ENCODE measurements at places on chromosomes 4 and X. TPM values are rescaled to one million over a fixed set of nuclear protein-coding genes. Genes with fewer than 3 reads are reported as not detected.
A peak's percentile ranks its signal among the peaks of the same experiment; 100 is the strongest.

DNA sequence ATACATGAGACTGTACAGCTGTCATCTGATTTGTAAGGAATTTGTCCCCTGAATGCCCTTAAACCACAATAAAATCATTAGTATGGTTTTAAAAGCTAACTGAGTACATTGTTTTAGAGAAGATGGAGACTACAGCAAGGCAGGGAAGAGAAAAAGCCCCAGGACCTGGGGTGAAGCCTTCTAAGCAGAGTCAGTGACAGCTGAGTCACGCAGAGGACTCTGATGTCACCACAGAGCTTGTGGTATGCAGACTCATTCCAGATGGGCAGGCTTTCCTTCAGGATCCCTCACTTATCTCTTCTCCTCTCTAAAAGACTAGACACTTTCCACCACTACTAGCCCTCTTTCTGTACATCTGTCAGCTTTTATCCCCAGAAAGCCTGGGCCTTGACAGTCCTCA lies 97.1 kb upstream of the ATOH1 start:
- H3K27ac ChIP-seq: no peak overlapping the region
- peak; percentile 31 for DNase-seq
- H3K27me3 ChIP-seq: no peaks in the 10 kb centered on the region
- no peak overlapping the region for H3K4me3 ChIP-seq
- no peaks in the 10 kb centered on the region for H3K4me1 ChIP-seq
- no peaks in the 10 kb centered on the region for H3K36me3 ChIP-seq

- H3K4me3 ChIP-seq: no peak overlapping the region
- H3K4me1 ChIP-seq: no peaks in the 10 kb centered on the region
- H3K36me3 ChIP-seq: no peaks in the 10 kb centered on the region
- DNase-seq: no peak
- H3K27me3 ChIP-seq: no peaks in the 10 kb centered on the region
- no peak overlapping the region for H3K27ac ChIP-seq
These were observed 49.2 kb downstream of the ANAPC10 start for GRCh38 chr4:145048817-145049216.

- no peak overlapping the region for H3K4me3 ChIP-seq
- no peaks in the 10 kb centered on the region for H3K27me3 ChIP-seq
- H3K36me3 ChIP-seq: no peaks in the 10 kb centered on the region
These were observed 468.3 kb downstream of the PCDH18 start for GRCh38 chr4:137063961-137064360.

DNA sequence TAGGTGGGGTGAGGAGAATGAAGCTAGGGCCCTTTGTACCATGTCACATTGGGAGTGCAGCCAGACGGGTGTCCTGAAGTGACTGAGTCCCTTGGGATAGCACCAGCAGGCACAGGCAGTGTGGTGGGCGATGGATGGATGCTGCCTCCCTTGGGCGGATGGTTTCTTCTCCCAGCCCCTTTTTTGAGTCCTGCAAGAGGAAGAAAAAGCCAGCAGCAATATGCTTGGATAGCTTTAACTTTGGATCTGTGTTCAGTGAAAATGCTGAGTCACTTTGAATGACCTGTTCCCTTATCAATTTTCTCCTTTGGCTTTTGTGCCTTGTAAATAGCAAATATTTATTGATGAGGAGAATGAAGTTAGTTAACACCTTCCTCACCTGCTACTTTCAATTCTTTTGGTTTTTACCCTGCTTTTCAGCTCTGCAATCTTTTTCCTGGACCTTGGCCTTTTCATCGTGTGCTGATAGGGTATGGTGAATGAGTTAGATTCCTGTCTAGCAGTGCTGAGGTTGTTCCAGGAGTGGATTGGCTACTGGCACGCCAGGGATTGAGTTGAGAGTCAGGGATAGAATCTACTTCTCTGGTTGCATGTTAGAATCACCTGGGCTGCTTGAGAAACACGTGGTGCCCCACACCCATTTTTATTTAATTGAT lies 10.2 kb downstream of the DCUN1D4 start:
- H3K27ac ChIP-seq: peak overlapping the region; percentile 46
- peaks cover 11% of the 10 kb centered on the region for H3K4me1 ChIP-seq
- H3K36me3 ChIP-seq: no peaks in the 10 kb centered on the region
- peak; percentile 73 for DNase-seq
- no peaks in the 10 kb centered on the region for H3K27me3 ChIP-seq

DNA sequence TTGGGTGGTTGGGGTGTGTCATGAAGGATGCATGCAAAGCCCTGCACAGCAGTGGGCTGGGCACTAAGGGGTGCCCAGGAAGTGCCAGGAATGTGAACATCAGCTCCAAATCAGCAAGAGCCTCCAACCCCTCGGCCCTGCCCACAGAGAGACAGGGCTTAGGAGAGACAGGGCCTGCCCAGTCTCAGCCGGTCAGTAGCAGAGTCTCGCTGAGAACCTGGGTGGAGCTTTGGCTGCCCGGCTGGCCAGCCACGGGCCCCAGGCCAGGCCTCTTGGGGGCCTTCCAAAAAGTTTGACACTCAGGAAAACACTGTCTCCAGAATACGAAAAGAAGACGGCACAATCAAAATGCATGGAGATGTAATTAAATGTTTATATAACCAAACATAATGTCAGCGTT lies 4.3 kb upstream of the MXD4 start:
- peaks cover 3% of the 10 kb centered on the region for H3K36me3 ChIP-seq
- no peak overlapping the region for H3K27ac ChIP-seq
- H3K27me3 ChIP-seq: no peaks in the 10 kb centered on the region
- no peaks in the 10 kb centered on the region for H3K4me1 ChIP-seq
- no peak for DNase-seq

DNA sequence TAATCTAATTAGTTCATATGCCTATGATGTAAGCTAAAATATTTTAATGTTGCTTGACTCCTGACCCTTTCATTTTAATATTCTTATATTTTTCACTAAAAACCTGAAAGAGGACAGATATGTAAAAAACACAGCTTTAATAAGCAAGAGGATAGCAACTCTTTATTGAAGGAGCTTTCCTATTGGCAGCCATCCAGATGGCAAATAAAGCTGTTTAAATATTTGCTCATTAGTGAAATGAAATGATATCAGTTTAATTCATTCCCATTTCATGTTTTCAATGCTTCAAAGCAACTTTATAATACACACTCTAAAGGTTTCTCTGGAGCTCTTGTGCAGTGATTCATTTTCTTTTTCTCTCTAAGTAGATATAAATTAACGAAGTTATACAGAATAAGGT lies 473.4 kb downstream of the PCDH7 start:
- no peaks in the 10 kb centered on the region for H3K27me3 ChIP-seq
- no peaks in the 10 kb centered on the region for H3K36me3 ChIP-seq
- H3K27ac ChIP-seq: no peak overlapping the region
- peak; percentile 73 for DNase-seq
- no peak overlapping the region for H3K4me3 ChIP-seq

DNA sequence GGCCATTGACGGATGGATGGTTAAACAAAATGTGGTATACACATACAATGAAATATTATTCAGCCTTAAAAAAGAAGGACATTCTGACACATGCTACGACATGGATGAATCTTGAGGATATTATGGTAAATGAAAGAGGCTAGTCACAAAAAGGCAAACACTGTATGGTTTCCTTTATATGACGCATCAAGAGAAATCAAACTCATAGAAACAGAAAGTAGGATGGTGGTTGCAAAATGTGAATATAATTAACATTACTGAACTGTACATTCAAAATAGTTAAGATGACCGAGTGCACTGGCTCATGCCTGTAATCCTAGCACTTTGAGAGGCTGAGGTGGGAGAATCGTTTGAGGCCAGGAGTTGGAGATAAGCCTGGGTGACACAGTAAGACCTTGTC lies 9.5 kb upstream of the CASK start:
- DNase-seq: no peak
- no peaks in the 10 kb centered on the region for H3K36me3 ChIP-seq
- H3K27me3 ChIP-seq: no peaks in the 10 kb centered on the region

GRCh38 chr4:33386764-33387163 lies 2666.6 kb downstream of the PCDH7 start:
- no peak overlapping the region for H3K27ac ChIP-seq
- no peak overlapping the region for H3K4me3 ChIP-seq
- no peaks in the 10 kb centered on the region for H3K27me3 ChIP-seq
- H3K36me3 ChIP-seq: no peaks in the 10 kb centered on the region
- H3K4me1 ChIP-seq: no peaks in the 10 kb centered on the region

DNA sequence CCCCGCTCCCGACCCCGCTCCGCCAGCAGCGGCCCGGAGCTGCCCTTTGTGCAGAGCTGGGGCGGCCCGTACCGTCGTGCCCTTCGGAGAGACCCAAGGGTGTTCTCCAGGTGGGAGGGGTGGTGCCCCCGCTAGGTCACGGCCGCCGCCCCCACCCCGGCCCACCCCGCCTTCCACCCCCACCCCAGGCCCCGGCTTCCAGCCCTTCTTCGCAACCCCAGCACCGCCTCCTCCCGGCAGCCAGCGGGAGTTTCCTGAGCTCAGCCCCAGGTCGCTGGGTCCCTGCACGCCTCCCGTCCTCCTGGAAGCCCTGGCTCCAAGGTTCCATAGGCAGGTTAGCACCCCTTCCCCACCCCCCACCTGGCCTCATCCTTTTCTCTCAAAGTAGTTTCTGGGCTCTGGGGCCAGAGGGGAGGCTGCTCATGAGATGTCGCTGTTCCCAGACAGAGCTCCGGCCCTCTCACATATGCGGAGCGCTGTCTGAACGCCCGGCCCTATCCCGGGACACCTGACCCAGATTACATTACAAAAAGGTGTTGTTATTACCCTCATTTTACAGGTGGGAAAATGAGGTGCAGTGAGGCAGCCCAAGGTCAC lies 25.2 kb upstream of the FGFR3 start:
- H3K36me3 ChIP-seq: peaks cover 2% of the 10 kb centered on the region
- H3K4me3 ChIP-seq: peak overlapping the region; percentile 31
- H3K27me3 ChIP-seq: peaks cover 6% of the 10 kb centered on the region
- H3K4me1 ChIP-seq: no peaks in the 10 kb centered on the region
- DNase-seq: peak; percentile 86

DNA sequence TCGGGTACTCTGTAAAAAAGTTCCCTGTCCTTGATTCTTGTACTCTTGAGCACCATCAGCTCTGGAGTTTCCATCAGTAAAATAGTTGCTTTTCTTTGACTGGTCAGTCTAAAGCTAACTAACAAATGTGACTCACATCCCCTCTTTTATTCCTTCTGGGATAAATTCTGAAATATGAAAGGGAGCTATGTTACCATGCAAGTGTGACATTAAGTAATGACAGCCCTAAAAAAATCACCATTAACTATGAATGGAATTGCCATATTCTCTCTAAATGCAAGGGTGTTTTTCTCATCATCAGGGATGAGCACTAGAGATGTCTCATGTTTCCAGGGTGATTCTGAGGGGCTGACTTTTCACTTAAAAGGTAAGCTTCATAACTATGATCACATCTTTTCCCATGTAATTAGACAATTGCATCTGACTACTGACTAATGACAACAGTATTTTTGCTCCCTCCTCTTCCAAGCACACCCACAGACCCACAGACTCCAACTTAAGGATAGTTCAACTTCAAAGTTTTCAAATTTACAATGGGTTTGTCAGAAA lies 26.9 kb upstream of the RASGEF1B start:
- no peak overlapping the region for H3K27ac ChIP-seq
- H3K4me1 ChIP-seq: no peaks in the 10 kb centered on the region
- H3K36me3 ChIP-seq: no peaks in the 10 kb centered on the region
- H3K4me3 ChIP-seq: no peak overlapping the region
- DNase-seq: no peak

GRCh38 chr4:6885953-6886557 lies 23.6 kb upstream of the TBC1D14 start:
- H3K27me3 ChIP-seq: no peaks in the 10 kb centered on the region
- peak; percentile 86 for DNase-seq
- H3K4me3 ChIP-seq: no peak overlapping the region
- H3K36me3 ChIP-seq: no peaks in the 10 kb centered on the region

DNA sequence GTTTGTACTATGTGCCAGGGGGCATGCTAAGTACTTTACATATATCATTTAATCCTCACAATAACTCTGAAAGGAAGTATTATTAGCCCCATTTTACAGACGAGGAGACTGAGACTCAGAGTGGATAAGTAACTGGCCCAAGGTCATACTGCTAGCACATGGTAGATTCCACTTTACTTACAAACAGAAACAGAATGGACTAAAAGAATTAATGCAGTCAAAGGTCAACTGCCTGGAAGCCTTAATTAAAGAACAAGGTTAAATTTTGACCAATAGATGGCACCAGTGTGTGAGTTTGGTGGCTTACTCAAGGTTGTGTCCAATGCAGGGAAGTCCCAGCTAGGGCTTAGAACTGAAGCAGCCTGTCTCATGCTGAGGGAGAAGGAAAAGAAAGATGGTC lies 4.7 kb downstream of the RIPPLY1 start:
- no peak overlapping the region for H3K4me3 ChIP-seq
- no peaks in the 10 kb centered on the region for H3K27me3 ChIP-seq
- peak; percentile 82 for DNase-seq
- H3K4me1 ChIP-seq: no peaks in the 10 kb centered on the region

DNA sequence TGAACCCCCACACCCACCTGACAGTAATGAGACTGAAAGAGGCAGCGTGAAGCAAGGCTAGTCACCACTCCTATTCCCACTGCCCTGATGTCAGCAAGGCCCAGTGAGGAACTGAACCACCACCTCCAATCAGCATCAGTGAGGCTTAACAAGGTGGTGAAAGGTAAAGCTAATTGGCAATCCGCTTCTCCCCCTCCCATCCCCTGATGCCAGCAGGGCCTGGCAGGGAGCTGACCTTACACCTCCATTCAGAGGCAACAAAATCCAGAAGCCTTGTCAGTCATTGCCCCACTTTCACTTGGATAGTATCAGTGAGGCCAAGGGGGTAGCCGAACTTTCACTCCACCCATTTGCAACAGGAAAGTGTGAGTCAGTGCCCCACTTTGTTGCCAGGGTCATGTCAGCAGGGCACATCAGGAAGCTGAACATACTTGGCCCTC lies 60.8 kb downstream of the AWAT2 start:
- H3K27me3 ChIP-seq: no peaks in the 10 kb centered on the region
- H3K4me3 ChIP-seq: no peak overlapping the region
- H3K27ac ChIP-seq: no peak overlapping the region

- H3K36me3 ChIP-seq: peaks cover 27% of the 10 kb centered on the region
- H3K27ac ChIP-seq: no peak overlapping the region
- no peaks in the 10 kb centered on the region for H3K4me1 ChIP-seq
- H3K4me3 ChIP-seq: no peak overlapping the region
- H3K27me3 ChIP-seq: no peaks in the 10 kb centered on the region
- DNase-seq: no peak
These were observed 144.1 kb downstream of the SOWAHB start for GRCh38 chr4:76753814-76754213.

- no peaks in the 10 kb centered on the region for H3K27me3 ChIP-seq
- H3K36me3 ChIP-seq: no peaks in the 10 kb centered on the region
- no peak overlapping the region for H3K27ac ChIP-seq
- H3K4me3 ChIP-seq: no peak overlapping the region
- no peak for DNase-seq
- H3K4me1 ChIP-seq: no peaks in the 10 kb centered on the region
These were observed 176.9 kb upstream of the ARHGEF9 start for GRCh38 chrX:63961964-63962363.

Gene ZNF630
- 3.3 TPM for polyA plus RNA-seq

Gene RAB33A
- 1.1 TPM for polyA plus RNA-seq

Gene NHSL2
- not detected for polyA plus RNA-seq

Gene SSX3
- not detected for polyA plus RNA-seq
